ENCODE measurements at places on chromosomes 5 and 9.

DNA sequence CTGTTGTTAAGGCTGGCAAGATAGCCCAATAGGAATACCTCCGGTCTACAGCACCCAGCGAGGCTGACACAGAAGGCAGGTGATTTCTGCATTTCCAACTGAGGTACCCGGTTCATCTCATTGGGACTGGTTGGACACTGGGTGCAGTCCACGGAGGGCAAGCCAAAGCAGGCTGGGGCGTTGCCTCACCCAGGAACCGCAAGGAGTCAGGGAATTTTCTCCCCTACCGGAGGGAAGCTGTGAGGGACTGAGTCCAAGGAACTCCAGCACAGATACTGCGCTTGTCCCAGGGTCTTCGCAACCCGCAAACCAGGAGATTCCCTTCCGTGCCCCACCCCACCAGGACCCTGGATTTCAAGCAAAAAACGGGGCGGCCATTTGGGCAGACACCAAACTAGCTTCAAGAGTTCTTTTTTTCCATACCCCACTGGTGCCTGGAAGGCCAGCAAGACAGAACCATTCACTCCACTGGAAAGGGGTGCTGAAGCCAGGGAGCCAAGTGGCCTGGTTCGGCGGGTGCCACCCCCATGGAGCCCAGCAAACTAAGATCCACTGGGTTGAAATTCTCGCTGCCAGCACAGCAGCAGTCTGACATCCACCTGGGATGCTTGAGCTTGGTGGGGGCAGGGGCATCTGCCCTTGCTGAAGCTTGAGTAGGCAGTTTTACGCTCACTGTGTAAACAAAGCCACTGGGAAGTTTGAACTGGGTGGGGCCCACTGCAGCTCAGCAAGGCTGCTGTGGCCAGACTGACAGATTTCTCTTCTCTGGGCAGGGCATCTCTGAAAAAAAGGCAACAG lies 647.2 kb downstream of the BNC2 start:
- peak; percentile 24 for DNase-seq

DNA sequence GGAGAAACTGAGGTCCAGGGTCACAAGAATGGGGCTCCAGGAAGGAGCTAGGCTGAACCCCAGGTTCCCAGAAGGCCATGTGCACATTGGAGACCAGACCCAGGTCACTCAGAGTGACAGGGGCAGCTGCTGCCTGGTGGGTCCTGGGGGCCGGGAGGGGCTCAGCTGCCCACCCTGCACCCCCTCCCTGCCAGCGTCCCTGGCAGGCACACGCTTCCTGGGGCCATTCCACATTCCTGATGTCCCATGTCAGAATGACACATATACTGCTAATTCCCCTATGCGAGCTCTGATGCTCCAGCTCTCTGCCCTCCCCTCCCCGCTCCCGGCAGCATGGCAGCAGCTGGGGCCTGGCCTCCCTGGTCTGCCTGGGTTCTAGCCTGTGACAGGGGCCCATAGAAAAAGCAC lies 14.0 kb downstream of the FGFR4 start:
- DNase-seq = peak; percentile 48

- no peak for DNase-seq
These were observed 492 bp downstream of the ATG12 start for GRCh38 chr5:115840873-115841272.

DNA sequence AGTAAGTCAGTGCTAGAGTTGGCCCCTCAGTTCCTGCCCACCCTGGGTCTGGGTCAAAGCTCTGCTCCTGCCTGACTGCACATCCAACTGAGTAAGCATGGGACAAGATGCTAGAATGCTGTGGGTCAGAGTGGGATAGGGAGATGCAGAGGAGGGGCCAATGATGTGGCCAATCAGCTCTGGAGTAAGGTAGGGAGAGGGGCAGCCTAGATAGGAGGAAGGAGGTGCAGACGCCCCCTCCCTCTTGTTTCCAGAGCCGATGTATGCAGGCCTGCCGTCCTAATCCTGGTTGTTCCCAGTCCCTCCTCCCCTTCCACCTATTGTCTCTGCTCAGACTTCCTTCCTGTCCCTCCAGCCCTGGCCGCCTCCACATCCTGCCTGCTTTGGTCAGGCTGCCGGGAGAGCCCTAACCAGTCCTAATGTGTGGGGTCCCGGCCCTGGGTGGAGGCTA lies 1.3 kb downstream of the ARAP3 start:
- peak; percentile 48 for DNase-seq

- peak; percentile 72 for DNase-seq
These were observed 694.5 kb downstream of the TLE1 start for GRCh38 chr9:80994892-80995291.

- DNase-seq = no peak
These were observed 10.4 kb downstream of the TRIM14 start for GRCh38 chr9:98108531-98109031.

GRCh38 chr5:176371621-176372539 lies 6.6 kb downstream of the ARL10 start:
- peak; percentile 23 for DNase-seq

GRCh38 chr5:121797681-121798518 lies 53.8 kb upstream of the FTMT start:
- peak; percentile 25 for DNase-seq

GRCh38 chr5:176693477-176693851 lies 46.2 kb downstream of the TSPAN17 start:
- DNase-seq = no peak

GRCh38 chr5:95022967-95023695 lies 261.8 kb downstream of the MCTP1 start:
- peak; percentile 49 for DNase-seq

DNA sequence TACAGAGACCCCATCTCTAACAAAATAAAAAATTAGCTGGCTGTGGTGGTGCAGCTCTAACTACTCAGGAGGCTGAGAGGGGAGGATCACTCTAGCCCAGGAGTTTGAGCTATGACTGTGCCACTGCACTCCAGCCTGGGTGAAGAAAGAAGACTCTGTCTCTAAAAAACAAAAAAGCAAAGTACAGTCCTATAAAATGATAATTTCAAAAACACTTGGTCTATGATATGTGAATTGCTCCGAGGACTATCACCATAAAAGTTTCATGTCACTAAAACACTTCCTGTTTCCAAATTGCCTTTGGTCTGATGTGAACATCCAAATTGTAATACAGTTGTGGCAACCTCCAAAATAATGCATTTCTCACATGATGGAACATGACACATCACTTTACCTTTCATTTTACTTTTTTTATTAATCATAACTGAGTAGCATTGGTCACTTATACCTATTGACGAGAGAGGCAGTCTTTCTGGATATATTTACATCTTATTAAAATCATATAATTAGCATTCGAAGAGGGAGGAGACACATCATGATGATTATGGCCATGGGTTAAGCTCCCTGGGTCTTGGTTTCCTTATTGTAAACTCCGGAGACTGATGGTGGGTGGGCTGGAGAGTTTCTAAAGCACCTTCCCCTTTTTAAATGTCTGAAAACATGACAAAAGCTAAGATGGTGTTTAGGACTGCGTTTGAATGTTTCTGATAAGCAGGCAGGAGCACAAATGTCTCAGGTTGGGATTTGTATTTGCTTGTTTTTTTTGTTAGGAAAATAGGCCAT lies 25.8 kb upstream of the CD180 start:
- DNase-seq = no peak

DNA sequence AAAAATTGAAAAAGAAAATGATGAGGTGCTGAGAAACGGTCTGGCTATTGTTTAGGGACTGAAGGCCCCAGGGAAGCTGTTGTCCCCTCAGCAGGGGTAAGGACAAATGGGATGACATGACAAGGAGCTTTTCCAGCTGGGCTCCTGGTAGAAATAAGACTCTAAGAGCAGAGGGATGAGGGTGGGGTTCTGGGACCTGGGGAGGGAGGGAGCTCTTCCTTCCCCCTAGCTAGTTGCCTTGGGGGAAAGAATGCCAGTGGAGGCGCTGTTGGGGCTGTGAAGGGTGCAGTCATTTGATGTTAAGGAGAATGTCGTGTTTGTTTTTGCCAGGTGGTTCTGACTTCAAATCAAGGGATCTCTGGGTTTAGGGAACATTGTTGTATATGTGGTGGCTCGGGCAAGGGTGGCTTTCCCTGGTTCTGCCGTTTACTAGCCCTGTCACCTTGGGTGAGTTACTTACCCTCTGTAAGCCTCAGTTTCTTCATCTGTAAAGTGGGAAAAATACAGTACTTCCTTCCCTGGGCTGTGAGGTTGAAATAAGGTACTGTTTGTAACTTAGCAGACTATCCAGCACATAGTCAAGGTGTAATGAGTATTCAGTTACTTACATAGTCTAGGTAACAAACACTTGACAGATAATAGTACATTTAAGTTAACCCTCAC lies 47.8 kb downstream of the WWC1 start:
- DNase-seq = no peak

DNA sequence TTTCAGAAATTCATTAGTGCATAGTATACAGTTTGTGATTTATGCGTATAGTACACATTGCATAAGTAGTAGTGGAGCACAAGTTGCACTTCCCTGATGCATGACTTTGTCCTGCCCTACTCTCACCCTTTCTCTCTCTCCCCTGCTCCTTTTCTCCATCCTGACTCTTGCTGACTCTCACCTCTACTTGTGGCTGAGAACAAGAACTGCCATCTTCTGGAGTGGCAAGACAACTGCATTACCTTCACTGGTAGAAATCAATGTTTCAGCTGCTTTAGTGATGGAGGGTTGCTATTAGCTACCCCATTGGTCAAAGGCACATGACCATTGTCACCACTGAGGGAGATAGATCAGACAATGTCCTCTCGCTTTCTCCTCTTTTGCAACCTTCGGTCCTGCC lies 26.9 kb downstream of the SPEF2 start:
- DNase-seq = no peak

DNA sequence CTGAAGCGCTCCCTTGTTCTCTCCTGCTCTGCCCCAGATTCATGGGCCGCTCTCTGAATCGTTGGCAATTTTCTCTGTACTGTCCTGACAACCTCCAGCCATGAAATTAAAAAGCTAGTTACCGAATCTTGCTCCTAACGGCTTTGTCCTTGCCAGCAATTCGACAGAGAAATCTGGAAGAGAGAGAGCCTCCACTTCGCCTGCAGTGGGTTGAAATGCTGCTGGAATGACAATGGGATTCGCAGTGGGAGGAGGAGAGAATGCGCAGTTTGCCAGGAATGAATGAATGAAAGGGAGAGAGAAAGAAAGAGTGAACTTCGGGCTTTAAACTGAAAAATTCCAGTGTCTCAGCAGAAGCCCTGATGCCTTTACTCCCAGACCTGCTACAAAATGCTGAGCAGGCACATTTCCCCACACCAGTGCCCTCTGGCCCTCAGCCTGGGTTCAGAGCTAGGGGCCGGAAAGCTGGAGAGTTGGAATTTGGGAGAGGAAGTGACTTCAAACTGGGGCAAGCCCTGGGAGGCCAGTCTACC lies 11.5 kb upstream of the BOD1 start:
- no peak for DNase-seq

GRCh38 chr9:79254900-79255650 lies 316.7 kb upstream of the TLE4 start:
- DNase-seq = no peak

DNA sequence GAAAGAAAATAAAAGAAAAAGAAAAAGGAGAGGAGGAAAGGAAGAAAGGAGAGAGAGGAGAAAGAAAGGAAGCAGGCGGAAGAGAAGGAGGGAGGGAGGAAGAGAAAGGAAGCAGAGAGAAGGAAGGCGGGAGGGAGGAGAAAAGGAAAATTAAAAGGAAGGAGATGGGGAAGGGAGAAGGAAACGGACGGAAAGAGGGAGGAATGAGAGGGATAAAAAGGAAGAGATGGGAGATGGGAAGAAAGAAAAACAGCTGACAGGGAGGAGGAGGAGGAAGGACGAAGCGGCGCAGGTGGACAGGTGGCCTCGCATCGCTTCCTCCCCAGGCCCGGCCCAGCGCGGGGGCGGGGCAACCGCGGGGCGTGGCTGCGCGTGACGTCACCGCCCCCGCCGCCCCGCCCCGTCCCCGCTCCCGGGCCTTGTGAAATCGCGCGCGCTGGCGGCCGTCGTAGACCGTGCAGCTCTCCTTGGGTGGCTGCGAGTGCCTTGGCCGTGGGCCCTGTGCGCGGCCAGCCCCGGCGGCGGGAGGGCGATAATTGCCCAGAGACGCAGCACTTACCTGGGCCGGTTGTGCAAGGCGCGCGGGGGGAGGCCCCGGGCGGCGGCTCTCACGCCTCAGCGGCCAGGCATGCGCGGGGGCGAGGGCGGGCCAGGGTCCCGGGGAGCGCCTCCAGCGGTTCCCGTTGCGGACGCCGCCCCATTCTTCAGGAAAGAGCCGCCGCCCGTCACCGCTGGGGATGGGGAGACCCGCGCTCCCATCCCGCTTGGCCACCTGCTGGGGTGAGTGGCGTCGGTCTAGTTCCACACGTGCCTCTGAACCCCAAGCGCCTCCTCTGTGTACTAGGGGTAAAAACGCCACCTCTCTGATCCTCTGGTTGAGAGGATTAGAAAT lies 49.6 kb upstream of the FOXE1 start:
- peak; percentile 67 for DNase-seq

GRCh38 chr5:105868038-105868780 lies 1802.5 kb downstream of the EFNA5 start:
- DNase-seq = no peak

GRCh38 chr9:111752455-111752854 lies 42.3 kb downstream of the SHOC1 start:
- DNase-seq = no peak
